ENCODE measurements at places on chromosomes 12 and 14.

DNA sequence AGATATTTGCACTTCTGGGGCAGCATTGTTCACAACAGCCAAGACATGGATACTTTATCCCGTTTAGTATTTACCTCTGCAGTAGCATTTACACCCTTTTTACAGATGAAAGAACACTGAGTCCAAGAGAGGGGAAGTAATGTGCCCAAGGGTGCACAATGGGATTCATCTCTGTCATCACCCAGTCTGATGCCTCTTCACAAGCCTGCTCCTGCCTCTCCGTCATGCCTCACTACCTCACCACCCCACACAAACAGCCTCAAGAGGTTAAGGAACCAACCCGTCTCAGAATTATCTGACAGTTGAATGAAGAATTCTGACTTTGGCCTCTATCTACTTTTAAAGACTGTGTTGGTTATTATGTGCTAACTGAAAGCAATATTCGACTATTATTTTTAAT is 368.4 kb downstream of the ATP23 start:
- no peak for DNase-seq

- DNase-seq = no peak
Measured at GRCh38 chr12:88801227-88802095, 221.2 kb upstream of the KITLG start.

DNA sequence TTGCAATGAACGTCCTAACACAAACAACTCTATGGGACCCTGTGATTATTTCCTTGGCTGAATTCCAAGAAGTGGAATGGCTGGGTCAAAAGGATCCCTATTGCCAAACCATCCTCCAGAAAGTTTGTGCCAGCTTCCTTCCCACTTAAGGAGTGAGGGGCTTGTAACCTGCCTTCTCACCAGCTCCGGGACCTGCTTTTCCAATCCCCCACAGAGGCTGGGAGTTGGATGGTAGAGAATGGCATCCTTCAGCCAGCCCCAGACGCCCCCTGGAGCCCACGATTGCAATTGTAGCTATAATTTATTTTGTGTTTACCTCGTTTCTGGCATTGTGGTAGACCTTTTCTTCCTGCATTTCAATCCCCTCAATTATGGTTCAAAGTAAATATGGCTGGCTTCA is 9.7 kb upstream of the ZDHHC22 start:
- DNase-seq = no peak

DNA sequence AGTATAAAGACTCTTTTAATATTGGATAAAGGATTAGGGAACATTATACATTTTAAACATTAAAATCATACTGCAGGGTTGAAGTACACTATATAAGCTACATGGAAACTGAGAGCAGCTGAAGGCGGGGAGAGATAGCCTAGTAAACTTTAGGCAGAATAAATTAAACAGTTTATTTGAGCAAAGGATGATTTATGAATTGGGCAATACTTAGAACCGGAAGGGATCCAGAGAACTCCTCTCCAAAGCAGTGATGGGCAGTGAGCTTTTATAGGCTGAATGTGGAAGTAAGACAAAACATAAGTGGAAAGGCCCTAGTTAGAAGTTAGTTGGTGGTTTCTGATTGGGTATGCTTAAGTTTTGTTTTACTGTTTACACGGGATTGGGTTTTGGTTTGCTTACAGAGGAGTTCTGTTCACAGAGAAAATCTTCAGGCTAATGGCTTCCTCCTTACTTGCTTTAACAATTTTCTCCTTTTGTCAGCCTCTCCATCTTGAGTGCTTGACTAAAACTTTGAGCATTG is 18.9 kb downstream of the LEMD3 start:
- no peak for DNase-seq

GRCh38 chr12:62205346-62205745 is 54.9 kb upstream of the USP15 start:
- DNase-seq = no peak

GRCh38 chr14:33184587-33184986 is 245.9 kb downstream of the NPAS3 start:
- no peak for DNase-seq

DNA sequence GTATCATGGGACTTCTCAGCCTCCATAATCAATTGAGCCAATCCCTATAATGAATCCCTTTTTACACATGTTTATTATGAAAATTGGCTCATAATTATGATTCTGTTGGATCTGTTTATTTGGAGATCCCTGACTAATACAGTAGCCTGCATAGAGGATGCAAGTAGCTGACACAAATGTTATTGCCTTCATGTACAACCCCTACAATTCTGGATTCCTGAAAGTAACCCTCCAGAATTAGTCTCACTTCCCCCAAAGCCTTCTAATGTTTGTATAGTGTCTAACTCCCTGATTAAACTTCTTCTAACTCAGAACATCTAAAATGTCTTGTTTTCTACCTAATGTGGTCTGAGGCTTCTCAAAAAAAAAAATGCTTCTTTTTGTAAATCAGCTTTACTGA is 6.6 kb upstream of the SMIM10L1 start:
- no peak for DNase-seq

DNA sequence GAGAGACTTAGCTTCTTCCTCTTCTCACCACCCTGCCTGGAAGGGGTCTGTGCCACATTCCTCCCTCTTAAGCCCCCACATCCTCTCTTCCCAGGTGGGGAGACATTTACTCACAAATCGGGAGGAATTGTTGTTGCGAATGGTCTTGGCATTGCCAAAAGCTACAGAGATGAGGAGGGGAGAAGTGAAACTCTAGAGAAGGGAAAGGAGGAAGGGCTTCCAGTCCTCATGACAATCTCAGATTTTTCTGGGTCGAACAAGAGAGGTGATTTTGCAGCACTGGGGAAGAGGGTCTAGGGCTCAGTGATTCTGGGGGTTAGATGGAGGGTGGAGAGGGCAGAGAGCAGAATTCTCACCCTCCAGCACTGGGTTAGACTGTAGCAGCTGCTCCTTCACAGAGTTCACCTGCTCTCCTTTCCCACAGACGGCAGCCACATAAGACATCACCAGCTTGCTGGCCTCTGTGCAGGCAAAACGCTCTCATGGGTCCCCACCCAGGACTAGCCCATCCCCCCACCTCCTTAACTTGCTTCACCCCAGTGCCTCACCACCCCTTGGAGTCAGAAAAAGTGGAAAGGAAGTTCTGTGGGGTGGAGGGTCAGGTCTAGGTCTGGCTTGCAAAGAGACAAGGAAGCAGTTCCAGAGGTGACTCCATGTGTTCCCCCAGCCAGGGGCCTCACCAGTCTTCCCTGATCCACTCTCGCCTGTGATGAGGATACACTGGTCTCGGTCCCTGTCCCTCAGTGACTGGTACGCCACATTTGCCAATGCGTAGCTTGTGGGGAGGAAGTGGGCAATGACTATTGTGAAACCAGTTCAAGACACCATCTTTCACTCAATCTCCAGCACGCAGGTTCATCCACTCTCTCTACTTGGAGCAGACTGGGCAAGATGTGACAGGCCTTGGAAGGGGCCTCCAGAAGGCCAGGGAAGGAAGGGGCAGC is 2.7 kb downstream of the MYO1A start:
- DNase-seq = no peak

DNA sequence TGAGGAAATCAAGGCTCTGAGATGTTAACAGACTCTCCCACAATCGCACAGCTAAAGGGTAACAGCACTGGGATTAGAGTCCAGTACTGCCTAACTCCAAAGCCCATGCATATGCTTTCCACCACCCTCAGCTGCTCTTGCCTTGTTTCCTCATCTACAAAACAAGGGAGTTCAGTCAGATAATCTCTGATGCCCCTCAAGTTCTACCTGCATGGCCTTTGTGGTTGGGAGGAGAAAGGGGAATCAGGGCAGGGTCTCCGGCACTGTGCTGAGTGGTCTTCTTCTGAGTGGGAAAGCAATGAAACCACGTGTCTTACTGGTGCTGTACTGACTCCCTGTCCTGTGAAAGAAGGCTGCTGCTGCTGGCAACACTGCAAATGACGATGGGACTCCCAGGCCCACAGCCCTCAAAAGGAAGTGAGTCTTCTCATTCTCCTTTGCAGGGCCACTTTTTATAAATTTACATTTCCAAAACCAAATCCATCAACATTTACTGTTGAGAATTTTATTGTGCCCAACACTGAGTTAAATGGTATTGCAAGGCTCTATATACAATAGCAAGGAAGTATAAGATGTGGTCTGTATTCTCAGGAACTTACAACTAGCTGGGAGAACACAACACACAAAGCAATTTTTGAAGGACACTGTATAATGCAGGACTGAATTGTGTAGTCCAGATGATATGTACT is 19.7 kb upstream of the DUSP16 start:
- DNase-seq = no peak

DNA sequence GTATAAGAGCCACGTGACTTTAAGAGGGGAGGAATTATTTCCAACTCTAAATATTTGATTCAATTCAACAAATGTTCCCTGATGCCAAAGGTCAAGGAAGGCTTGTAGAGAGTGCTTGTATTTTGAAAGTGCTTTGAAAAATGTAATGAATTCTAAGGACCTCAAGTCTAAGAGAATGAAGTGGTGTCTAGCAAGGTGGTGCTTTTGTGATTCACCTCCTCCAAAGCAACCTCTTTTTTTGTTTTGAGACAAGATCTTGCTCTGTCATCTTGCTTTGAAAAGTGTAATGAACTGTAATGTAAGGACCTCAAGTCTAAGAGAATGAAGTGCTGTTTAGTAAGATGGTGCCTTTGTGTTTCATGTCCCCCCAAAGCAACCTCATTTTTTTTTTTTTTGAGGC is 13.7 kb downstream of the AK7 start:
- DNase-seq = no peak

GRCh38 chr12:25135531-25136154 is 59.3 kb downstream of the DNAI7 start:
- DNase-seq = no peak

- DNase-seq = no peak
Measured at GRCh38 chr14:73762375-73762822, 48.2 kb upstream of the PNMA1 start.

GRCh38 chr12:88571543-88571942 is 8.7 kb downstream of the KITLG start:
- no peak for DNase-seq

DNA sequence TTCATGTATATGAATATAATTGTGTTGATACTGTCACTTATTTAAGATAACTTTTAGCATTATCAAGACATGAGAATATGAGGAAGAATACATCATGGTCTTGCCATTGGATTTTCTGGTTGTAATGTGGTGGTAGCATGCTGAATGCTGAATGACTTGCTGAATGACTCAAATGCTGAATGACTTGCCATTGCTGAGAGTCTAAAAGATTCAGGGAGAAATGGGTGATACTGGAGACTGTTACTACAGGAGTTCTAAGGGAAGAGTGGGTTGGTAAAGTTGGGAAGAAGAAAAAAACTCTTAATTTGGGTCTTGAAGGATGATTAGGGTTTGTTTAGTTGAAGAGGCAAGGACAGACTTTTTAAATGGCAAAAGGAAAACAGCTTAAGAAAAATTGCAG is 72.1 kb upstream of the MANSC4 start:
- DNase-seq = no peak

DNA sequence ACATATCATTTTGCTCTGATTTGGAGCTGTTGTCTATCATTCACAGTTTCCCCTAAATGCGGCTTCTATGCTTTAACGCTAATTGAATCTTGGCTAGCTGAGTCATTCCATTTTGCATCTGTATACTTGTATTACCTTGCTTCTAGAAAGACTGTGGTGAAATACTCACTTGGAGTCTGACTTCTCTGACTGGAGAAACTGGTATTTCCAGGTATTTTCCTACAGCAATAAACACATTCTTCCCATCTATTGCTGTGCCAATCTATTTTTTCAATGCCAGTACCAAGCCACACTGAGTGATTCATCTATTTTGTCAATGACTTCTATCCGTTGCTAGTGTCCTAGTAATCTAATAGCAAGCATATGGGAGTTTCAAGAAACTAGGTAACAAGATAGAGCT is 76.0 kb upstream of the ST8SIA1 start:
- DNase-seq = no peak

DNA sequence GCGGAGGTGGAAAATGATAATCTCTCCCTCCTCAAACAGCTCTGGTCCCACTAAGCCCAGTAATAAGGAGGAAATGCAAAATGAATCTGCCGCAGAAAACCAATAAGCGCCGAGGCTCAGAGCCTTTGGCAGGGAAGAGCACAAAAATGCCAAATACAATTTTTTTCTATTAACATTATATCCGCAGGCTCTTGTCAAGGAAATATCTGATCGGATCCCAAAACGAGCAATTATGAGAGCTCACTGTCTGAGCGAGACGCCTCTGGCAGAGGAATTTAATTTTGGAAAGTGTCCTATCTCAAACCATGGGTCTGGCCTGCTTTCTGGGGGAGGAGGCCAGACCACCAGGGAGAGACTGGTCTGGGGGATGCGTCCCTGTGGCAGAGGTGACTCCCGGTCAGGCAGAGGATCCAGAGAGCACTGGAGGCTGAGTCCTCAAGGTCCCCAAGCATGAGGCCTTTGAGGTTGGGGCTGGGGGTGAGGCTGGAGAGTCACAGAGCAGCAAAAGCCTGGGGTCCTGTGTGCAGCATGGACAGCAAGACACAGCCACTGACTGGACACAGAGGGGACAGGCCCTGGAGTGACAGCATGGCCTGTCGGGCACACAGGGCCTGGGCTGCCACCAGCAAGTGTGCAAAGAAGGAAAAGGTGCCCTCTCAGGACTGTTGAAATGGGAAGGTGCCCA is 342.8 kb upstream of the SFSWAP start:
- no peak for DNase-seq

DNA sequence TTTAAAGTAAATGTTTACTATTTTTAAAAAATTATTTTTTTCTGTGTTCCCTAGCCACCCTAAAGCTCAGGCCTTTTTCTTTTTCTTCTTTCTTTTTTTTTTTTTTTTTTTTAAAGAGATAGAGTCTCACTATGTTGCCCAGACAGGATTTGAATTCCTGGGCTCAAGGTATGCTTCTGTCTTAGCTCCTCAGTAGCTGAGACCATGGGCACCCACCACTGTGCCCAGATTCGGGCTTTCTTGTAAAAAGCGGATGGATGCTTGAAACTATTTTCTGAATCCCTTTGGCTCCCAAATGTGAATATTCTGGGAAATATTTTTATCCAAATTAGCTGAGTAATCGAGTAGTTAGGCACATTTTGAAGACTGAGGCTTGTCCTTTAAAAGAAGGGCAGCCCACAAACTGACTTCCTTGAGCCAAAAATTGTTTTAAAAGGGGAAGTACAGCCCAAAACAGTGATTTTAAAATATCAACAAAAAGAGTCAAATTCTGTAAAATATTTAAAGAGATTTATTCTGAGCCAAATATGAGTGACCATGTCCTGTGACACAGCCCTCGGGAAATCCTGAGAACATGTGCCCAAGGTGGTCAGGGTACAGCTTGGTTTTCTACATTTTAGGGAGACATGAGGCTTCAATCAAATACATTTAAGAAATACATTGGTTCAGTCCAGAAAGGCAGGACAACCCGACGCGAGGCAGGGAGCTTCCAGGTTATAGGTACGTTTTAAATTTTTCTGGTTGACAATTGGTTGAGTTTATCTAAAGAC is 28.8 kb upstream of the HIGD1C start:
- no peak for DNase-seq

All from AG04450 (cell line).